Stimulated activated CD4-positive, alpha-beta T cell treated with anti-CD3 and anti-CD28 coated beads, Interleukin-15, amount 100 ng/mL, for 1 hour (primary cell): ENCODE measurements at places on chromosomes 16 and 17.

- no peak for DNase-seq
Measured at GRCh38 chr16:81639348-81639747, 139.7 kb upstream of the PLCG2 start.

- no peak for DNase-seq
Measured at GRCh38 chr16:89176147-89176690, 4.7 kb downstream of the CDH15 start.

DNA sequence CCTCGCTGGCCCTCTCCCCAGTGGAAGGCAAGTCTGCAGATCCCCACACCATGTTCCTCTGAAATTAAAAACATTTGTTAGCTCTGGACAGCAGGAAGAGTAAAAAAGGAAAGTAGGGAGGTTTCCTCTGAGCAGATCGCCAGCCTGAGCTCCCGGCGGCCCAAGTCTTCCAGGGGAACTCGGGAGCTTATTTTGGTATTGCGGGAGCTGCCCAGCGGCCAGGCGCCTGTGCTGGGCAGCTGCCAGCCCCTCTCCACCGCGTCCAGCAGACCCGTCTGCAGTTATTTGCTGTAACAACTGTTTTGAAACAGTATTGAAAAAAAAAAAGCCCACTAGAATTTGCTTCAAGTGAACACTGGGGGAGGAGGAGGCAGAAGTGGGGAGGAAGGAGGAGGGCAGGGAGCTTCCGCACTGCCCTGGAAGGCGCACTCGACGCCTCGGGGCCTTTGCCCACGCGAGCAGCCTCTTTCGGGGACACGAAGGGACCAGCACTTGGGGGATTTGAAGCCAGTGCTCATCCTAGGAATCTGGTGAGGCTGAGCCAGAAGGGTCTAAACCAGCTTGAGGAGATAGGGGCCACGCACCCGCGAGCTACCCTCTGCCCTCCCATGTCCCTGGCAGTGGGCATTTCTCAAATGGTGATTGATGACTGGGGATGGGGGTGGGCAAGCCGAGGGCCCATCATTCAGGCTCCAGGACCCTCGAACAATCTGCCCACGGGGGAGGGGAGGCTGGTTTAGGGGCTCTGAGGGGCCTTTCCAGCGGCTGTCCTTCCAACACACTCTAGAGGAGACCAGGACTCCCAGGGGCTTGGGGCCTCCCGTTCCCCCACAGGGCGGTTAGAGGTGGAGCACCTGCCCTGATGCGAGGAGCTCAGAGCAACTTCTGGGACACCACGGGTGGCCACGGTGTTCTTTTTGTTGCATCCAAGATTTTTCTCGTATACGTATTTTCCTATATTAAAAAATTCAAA, 3.0 kb upstream of the BAHCC1 start:
- no peak for DNase-seq

DNA sequence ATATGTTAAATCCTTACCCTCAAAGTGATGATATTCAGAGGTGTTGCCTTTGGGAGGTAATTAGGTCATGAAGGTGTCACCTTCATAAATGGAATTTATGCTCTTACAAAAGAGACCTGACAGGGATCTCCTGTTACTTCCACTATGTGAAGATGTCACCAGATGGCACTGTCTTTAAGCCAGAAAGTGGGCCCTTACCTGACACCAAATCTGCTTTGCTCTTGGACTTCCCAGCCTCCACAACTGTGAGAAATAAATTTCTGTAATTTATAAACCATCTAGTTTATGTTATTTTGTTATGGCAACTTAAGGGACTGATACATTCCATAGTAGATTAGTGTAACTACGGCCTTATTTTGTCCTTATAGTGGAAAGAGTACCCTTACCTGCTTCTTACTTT, 358.3 kb upstream of the SALL1 start:
- no peak for DNase-seq

DNA sequence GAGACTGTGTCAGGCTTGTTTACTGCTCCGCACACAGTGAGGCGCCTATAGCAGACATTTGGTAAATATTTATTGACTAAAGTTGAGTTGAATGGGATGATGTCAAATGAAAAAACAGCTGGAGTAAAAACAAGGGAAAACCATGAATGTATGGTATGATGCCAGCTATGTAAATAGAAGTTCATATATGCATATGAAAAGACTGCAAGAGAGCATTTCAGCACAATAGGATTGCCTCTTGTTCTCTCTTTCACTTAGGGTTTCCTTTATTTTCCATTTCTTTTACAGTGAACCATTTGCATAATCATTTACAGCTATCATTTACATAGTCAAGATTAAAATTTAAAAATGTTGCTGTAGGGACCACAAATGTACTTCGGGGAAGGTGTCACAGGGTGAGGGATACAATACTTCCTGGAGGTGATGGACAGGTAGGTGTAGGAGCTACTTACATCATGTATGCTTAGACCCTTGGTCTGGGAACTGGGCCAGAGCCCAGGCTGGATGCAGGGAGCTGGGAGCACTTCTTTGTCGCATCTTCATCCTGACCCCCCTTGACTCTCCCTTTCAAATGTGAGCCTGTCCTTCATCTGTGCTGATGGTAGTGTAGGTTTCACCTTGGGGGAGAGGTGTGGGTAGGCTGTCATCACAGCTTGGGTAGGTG, 113.3 kb downstream of the UTP18 start:
- DNase-seq, result no peak

GRCh38 chr17:53462393-53462811, 360.3 kb upstream of the KIF2B start:
- DNase-seq, result no peak

DNA sequence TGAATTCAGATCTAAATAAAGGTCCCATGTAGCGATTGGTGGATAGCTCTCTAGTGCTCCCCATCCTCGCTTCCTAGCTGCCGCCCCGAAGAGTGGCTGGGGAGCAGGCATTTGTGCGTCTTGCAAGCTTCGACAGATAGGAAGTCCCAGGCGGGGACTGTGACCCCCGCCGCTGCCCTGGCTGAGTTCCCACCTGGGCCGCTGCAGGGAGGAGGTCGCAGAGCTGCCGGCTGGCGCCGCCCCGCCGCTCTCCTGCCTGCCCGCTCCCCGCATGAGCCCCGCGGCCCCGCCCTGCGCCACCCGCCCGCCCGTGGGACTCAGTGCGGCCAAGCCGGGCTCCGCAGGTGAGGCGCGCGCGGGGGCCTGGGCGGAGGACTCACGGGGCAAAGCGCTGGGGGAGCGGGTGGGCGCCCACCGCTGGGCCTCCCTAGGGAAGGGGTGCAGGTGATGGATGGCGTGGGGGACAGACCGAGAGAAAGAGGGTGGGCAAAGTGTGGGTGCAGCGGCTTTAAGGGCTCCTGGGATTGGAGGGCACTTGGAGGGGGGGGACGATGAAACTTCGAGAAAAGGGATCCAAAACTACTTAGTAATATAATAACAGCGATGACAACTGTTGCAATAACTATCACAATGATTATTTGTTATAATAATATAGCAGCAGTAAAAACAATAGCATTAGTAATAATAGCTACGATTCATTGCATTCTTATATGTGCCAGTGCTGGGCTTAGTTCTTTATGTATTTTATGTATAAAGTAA, at the start of gene OTOA:
Gene OTOA, plus strand, starts transcription at position 80 of the 759 bp plus-strand sequence. CDS start 14,547 bp downstream, outside the sequence.
- peak; percentile 16 for DNase-seq

- DNase-seq, result no peak
Measured at GRCh38 chr17:59627770-59628171, 8.1 kb downstream of the CLTC start.

- no peak for DNase-seq
Measured at GRCh38 chr16:51845586-51846305, 694.7 kb upstream of the SALL1 start.

DNA sequence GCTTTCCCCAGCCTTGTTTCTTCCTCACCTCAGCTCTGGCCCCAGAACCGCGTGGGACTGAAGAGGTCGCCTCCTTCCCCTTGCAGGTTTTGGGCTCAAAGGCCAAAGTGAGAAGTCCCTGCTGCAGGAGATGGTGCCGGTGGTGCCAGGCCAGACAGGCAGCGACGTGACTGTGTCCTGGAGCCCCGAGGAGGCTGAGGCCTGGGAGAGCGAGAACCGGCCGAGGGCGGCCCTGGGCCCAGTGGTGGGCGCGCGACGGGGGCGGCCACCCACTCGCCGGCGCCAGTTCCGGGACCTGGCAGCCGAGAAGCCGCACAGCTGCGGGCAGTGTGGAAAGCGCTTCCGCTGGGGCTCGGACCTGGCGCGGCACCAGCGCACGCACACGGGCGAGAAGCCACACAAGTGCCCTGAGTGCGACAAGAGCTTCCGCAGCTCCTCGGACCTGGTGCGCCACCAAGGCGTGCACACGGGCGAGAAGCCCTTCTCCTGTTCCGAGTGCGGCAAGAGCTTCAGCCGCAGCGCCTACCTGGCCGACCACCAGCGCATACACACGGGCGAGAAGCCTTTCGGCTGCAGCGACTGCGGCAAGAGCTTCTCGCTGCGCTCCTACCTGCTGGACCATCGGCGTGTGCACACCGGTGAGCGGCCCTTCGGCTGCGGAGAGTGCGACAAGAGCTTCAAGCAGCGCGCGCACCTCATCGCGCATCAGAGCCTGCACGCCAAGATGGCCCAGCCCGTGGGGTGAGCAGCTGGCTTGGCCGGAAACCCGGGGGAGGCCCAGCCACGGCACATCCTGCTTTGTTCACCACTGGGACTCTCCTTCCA, 6.0 kb downstream of the ZNF213 start:
- DNase-seq, result no peak

DNA sequence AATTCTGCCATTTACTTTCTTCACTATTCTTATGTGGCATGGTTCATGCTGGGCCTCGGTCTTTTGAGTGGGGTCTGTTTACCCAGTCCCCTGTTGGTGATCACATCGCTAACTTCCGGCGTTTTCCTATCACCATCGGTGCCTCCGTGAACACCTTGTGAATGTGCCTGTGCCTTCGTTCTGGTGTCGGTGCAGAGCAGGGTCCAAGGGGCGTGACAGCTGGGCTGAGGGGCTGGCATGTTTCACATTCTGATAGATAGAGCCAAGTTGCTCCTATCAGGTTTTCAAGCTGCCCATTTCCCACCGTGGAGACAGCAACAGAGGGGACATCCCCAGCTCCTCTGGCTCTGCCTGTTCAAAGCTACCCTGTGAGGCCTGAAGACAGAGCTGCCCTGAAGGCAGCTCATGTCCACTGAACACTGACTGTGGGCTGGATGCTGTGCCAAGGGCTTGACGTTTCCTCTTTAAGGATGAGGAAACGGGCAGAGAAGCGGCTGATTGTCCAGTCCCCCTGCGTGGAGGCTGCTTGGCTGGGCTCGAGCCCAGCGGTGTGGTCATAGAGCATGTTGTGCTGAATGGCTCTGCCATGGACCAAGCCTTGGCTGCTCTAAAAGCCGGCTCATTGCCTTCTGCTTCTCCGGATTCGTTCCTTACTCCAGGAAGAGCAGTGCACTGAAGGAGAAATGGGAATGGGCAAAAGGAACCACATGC, 17.0 kb downstream of the DHODH start:
- no peak for DNase-seq

- DNase-seq, result no peak
Measured at GRCh38 chr16:51388516-51388951, 237.5 kb upstream of the SALL1 start.

DNA sequence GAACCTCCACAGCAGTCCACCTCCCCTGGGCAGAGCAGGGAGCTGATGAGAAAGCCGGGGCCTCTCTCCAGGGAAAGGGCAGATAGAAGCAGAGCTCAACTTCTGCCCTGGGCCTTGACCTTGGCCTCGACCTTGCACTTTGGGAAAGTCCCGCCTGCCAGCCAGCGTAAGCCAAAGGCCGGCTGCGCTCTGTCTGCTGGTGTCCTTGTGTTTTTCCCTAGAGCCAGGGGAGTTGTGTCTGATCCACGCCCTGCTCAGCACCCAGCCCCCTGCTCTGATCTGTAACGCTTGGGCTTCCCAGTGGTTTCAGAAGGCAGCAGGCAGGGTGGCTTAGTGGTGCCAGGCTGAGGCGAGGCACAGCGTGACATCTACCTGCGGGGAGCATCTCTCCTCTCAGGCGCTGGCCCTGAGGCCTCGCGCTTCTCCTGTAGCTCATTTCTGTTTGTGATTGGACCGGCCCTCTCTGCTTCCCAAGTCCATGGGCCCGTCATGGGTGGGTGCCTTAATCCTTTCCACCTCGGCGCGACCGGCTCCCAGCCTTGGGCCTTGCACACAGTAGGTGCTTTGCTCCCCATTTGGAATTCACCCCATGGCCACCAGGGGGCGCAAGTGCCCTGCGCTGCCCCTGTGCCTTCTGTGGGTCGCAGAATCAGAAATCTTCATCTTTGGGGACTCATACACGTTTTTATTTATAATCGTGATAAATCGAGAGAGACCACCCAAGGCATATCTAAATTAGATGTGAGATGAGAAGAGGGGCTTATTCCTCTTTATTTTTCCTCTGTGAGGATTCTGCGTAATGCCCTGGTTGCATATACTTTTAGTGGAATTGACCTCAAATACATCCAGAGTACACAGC, 24.2 kb downstream of the SGSH start:
- peak; percentile 43 for DNase-seq

GRCh38 chr17:49210158-49211029, at the start of the genes ABI3 and GNGT2:
Gene ABI3, plus strand, starts transcription at chr17:49210707. Its CDS starts 18 bp downstream, at chr17:49210725.
Gene GNGT2, minus strand, starts transcription at chr17:49210574. Its CDS starts 3,152 bp downstream, at chr17:49207422.
- peak; percentile 49 for DNase-seq

DNA sequence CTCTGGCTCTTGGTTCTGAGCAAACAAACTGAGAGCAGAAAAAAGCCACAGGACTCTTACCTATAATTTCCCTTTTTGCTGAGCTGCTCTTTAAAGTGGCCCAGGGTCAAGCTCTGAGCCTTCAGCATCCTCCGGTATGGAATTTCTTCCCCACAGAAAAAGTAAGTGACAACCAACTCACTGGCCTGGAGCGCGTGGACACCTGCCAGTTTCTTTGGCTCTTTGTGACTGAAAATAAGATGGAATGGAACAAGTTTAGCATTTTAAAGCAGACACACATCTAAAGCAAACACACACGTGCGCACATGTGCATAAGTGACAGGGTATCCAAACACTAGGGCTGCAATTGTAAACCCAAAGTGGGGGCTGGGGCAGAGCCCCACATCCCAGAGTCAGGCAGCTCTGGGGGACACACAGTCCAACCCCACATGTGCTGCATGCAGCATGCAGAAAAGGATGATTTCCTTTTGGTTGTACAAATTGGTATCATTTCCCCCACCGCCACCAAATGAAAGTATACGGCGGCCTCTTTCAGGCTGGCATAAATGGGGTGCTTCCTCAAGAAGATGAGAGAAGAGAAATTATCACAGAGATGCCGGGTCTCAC, 27.5 kb downstream of the AXIN2 start:
- DNase-seq, result no peak

DNA sequence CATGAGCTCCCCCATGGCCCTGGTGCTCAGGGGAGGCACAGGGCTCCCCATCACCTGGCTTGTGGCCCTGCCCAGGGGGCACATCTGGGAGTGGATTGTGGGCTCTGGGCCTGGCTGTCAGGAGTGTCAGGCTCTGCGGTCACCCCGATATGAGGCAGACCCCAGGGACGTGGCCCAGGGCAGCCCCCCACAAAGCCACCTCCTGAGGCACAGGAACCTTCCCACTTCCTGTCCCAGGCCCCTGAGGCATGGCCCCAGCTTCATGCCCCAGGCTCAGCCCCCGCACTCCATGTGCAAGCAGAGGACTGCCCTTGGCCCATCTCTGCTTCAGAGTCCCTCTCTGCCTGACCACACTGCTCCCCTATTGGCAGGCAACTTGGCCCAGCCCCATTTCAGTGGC, 160.3 kb downstream of the PCTP start:
- DNase-seq, result no peak

GRCh38 chr16:61831351-61831917, 204.8 kb downstream of the CDH8 start:
- no peak for DNase-seq

- DNase-seq, result no peak
Measured at GRCh38 chr16:12543700-12544476, 259.8 kb downstream of the CPPED1 start.

- DNase-seq, result no peak
Measured at GRCh38 chr16:11402051-11402744, 56.9 kb downstream of the RMI2 start.
